ENCODE measurements at places on chromosomes 16 and 17. TPM values are rescaled to one million over a fixed set of nuclear protein-coding genes. Genes with fewer than 3 reads are reported as not detected.

- no peak overlapping the region for H3K4me3 ChIP-seq
- no peak for DNase-seq
- H3K27me3 ChIP-seq, result no peaks in the 10 kb centered on the region
- peaks cover 15% of the 10 kb centered on the region for H3K4me1 ChIP-seq
Observed at GRCh38 chr16:4295581-4295980, 20.3 kb upstream of the GLIS2 start.

GRCh38 chr17:44967907-44968224 is 237 bp downstream of the C1QL1 start:
- DNase-seq, result no peak
- no peaks in the 10 kb centered on the region for H3K36me3 ChIP-seq
- H3K27me3 ChIP-seq, result peaks cover 54% of the 10 kb centered on the region
- H3K4me1 ChIP-seq, result peaks cover 8% of the 10 kb centered on the region
- no peak overlapping the region for H3K4me3 ChIP-seq
- H3K27ac ChIP-seq, result no peak overlapping the region

DNA sequence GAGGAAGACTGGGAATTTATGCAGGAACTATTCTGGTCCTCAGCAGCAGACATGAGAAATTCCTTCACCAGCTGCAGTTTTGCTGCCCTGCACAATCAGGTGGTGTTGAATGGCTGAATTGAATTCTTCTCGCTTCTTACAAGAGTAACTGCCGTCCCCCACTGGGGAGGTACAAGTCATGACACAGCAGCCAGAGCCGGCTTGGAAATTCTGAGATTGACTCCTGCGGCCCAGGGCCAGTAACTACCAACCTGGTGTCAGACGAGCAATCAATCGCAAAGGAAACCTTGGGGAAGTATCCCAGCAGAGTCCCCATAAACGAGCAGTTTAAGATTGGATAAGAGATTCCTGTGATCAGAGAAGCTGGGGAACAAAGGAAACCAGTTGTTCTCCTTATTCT is 30.7 kb downstream of the KNOP1 start:
- H3K4me1 ChIP-seq, result no peaks in the 10 kb centered on the region
- no peaks in the 10 kb centered on the region for H3K27me3 ChIP-seq
- no peak for DNase-seq
- no peak overlapping the region for H3K4me3 ChIP-seq

DNA sequence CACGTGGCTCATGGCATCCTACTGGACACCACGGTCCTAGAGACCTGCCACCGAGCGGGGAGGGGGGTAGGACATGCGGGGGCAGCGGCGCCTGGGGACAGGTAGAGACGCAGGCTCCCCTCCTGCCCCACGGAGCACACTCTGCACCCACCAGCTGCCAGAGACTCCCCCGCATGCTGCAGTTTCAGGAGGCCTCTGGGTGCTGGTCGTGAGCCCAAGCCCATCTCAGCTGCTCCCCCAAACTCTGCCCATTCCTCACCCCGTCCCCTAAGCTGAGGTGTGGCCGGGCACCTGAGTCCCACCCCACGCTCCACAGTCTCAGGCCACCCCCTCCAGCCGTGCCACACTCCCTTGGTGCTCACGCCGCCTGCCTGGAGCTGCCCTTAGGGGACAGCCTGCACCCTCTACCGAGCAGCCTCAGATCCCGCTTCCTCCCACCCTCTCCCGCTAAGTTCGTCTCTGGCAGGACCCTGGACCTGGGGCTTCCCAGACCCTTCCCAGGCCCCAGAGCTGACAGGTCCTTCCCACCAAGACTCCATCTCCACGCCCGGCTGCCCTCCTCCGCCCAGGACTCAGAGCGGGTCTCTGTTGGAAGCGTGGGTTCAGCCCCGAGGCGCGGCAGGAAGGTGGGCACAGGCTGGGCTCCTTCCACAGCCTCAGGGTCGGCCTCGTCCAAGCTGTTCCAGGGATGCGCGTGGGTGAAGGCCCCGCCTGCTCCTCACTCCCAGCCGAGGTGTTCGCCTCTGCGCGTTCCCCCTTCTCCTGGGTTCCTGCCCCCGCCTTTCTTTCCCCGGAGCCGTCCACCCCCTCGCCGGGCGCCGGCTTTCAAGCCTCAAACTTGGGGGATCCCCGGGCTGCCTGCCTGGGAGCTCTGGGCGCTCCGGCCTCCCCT is 1.3 kb downstream of the RAB40B start:
- peaks cover 5% of the 10 kb centered on the region for H3K4me1 ChIP-seq
- H3K36me3 ChIP-seq, result no peaks in the 10 kb centered on the region
- no peak overlapping the region for H3K27ac ChIP-seq
- H3K4me3 ChIP-seq, result no peak overlapping the region
- no peak for DNase-seq
- H3K27me3 ChIP-seq, result peaks cover 3% of the 10 kb centered on the region

The ITGAD gene
- not detected for total RNA-seq
